ENCODE measurements at places on chromosomes 6 and 20.

- DNase-seq, result no peak
Observed at GRCh38 chr6:74069089-74069581, 373.1 kb downstream of the CD109 start.

GRCh38 chr20:37651932-37652331, 41.9 kb upstream of the CTNNBL1 start:
- DNase-seq, result no peak

- no peak for DNase-seq
Observed at GRCh38 chr6:41040101-41040939, 1.3 kb upstream of the UNC5CL start.

DNA sequence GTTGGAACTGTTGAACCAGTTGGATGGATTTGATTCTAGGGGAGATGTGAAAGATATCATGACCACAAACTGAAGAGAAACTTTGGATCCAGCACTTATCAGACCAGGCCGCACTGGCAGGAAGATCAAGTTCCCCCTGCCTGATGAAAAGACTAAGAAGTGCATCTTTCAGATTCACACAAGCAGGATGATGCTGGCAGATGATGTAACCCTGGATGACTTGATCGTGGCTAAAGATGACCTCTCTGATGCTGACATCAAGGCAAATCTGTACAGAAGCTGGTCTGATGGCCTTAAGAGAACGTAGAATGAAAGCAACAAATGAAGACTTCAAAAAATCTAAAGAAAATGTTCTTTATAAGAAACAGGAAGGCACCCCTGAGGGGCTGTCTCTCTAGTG, 72.8 kb upstream of the CDYL start:
- DNase-seq, result no peak

GRCh38 chr6:117561128-117561527, 41.2 kb downstream of the GOPC start:
- no peak for DNase-seq

DNA sequence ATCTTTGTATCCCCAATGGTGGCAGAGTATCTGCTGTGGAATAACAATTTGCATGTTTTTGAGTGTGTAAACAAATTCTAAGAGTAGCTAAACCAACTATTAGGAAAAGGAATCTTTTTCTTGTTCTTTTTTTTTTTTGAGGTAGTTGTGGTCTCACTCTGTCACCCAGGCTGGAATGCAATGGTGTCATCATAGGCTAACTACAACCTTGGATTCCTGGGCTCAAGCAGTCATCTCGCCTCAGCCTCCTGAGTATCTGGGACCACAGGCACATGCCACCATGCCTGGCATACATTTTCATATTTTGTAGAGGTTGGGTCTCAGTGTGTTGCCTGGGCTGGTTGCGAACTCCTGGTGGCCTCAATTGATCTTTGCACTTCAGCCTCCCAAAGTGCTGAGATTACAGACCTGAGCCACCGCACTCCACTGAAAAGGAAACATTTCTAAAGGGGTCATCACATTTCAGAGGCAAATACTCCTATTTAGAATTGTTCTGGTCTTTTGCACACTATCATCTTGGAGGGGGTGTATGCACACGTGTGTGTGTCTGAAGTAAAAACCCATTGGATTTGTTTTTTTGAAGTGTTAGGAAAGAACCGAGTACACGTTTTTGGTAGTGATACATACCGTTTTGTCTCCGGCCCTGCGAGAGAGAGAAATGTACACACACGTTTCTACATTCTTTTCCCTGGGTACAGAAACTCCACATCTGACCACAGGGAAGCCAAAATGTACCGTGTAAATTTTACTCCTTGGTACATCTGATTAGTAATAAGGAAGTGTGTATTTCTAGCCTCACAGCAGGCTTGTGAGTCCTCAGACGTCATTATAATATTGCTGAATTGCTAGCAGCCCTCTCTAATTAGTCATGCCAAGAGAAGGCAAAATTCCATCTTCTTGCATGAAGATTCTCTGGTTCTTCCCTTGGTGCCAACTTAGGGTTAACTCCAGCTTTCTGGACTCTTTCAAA, 183.6 kb downstream of the JARID2 start:
- DNase-seq, result no peak

GRCh38 chr20:32505723-32506473, 79.2 kb downstream of the NOL4L start:
- no peak for DNase-seq

GRCh38 chr20:48957533-48957932, 36.0 kb downstream of the ARFGEF2 start:
- DNase-seq, result no peak

GRCh38 chr20:51547951-51548350, 5.4 kb upstream of the NFATC2 start:
- DNase-seq, result no peak

DNA sequence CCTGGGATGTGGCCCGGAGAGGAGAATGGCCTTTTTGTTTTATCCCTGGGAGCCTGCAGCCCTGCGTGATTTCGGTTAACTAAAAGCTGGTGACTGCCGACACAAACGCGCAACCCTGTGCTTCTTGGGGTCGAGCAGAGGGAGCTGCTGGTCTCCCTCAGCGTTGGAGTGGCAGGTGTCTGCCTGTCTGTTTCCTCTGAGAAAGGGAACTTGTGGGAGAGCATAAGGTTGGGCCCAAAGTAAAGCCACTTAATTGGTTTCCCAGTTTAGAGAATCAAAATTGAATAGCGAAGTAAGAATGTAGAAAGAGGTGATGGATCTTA, 500 bp downstream of the LTV1 start:
- DNase-seq, result no peak

GRCh38 chr6:25237579-25237978, 41.6 kb upstream of the CARMIL1 start:
- DNase-seq, result no peak

DNA sequence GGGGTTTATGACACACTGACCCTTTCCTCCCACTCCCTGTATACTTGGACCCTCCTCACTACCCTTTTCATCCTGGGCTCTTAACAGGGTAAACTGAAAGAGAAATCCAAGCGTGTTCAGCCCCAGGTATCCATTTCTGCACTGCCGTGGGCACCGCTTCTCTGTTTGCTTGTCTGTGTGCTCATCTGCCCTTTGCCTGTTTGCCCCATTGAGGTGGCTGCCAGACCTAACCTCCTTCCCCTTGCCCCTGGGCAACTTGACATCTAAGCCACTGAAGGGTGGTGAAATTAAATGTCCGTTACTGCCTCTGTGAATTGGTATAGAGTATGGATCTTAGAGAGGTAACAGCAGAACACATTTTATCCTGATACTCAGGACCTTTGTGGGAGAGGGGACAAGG, 38.7 kb downstream of the ACSS2 start:
- no peak for DNase-seq

GRCh38 chr20:62539198-62540045, 63.6 kb upstream of the GATA5 start:
- no peak for DNase-seq

DNA sequence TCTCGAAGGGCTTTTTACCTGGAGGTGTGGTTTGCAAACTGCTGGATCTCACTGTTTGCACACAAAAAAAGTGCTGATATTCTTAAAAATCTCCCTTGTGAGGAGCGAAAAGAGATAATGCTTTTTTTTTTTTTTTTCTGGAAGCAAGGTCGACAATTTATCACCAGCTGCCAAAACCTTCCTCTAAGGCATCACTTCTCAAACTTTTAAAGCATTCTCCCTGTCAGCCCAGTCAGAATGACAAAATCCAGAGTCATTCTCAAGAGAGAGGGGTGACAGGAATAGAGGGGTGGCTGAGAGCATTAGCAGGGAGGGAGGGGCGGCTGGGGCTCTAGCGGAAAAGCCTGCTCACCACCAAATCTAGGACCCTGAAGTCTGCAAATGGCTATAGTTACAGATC, 137.2 kb upstream of the ARMC2 start:
- no peak for DNase-seq

GRCh38 chr20:10633718-10634117, 40.1 kb downstream of the JAG1 start:
- no peak for DNase-seq

DNA sequence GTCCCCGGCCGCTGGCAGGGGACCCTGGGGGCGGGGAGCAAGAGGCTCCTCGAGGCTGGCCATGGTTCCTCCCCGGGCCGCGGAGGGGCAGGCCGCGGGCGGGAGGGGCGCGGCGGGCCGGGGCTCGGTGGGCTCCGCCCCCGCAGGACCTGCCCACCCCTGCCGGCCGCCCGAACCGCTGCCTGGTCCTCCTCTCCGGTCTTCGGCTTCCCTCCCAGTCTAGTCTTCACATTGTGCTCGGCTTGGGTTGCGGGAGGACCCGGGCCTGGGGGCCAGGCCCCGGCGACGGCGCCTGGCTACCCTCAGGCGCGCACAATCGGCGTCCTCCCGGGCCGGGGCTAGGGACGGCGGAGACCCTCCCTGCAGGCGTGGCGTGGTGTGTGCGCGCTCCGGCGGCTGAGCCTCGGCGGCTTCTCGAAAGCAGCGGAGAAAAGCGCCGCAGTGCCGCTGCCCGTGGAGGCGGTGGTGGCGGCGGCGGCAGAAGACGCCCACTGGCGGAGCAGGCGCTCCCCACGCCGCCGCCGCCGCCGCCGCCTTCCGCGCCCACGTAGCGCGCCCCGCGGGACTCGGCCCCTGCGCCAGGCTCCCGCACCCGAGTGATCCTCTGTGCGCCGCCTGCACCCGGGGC, at the start of gene PDE10A:
Gene PDE10A, minus strand, starts transcription at position 493 of the 628 bp plus-strand sequence. Its CDS starts 430 bp downstream, at position 63.
- DNase-seq, result no peak

GRCh38 chr6:2426561-2427340, 181.3 kb upstream of the GMDS start:
- no peak for DNase-seq

GRCh38 chr6:43976706-43977403, 150.4 kb downstream of the MRPL14 start:
- no peak for DNase-seq

DNA sequence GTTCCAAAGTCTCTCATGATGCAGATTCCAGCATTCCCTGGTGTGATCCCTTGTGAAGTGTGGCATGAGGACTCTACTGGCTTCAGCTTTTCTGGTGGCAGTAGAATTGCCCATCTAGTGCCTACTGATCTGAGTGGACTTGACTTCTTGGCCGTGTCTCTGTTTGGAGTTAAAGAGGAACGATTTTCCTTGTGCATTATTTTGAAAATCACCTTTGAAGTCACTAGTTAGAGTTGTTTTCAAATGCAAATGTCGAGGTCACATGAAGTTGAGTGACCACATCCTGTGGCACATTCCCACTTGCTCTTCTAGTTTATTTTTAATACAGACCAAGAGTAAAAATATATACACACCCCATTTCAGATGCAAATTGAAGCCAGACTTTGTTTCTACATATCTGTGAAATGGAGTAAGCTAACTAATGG, 270.7 kb upstream of the TAB2 start:
- no peak for DNase-seq

DNA sequence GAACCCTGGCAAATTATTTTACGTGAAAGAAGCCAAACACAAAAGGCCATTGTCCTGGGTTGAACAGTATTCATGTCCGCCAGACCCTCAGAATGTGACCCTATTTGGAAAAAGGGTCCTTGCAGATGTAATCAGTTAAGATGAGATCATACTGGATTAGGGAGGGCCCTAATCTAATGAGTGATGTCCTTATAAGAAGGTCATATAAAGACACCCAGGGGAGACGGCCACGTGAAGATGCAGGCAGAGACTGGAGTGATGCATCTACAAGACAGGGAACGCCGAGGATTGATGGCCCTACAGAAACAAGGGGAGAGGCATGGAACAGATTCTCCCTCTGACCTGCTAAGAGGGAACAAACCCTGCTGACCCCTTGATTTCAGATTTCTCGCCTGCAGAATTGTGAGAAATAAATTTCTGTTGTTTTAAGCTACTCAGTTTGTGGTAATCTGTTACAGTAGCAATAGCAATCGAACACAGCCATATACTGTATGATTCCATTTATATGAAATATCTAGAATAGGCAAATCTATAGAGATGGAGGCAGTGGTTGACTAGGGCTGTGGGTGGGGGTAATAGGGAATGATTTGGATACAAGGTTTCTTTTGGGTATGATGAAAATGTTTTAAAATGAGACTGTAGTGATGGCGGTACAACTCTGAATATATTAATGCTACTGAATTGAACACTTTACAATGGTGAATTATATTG, 132.9 kb upstream of the NUP153 start:
- no peak for DNase-seq

GRCh38 chr20:52746770-52747169, 225.4 kb upstream of the TSHZ2 start:
- no peak for DNase-seq

- no peak for DNase-seq
Observed at GRCh38 chr6:31615748-31616147, 714 bp downstream of the AIF1 start.

- no peak for DNase-seq
Observed at GRCh38 chr20:49823152-49823847, 10.7 kb downstream of the SLC9A8 start.

DNA sequence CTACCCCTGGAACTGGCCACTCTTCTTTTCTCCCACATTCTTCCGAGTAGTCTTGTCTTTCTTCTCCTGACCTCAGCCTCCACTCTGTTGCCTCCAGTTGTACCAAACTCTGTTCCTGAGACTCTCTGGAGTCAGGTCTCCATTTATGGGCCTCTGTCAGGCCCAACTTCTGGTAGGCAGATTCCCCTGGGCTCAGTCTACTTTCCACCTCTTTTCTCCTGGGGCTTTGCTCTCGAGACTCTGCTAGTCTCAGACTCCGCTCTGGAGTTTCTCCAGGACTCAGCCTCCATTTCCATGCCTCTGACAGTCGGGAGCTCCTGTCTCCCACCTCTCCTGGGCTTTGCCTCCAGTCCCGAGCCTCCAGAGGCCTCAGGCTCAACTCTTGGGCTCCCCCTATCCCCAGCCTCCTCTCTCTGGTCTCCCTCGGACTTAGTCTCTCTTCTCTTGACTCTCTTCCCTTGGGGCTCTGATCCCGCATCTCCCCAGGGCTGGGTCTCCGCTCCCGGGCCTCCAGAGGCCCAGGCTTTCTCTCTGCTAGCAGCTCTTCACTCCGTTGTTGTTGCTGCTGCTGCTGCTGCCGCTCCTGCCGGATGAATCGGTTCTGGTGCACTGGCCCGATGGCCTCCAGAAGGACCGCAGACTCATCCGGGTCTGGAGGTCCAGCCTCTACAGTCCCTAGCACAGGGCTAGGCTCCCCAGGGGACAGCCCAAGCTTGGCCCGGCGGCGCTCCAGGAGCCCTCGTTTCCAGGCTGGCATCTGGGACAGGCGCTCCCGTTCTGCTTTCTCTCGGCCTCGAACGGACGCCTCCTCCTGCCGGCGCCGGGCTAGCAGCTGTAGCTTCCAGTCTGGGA, 1.1 kb downstream of the PPP1R18 start:
- DNase-seq, result no peak

Measured in GOT3 (cell line).